ENCODE measurements at places on chromosomes 7 and 10.

GRCh38 chr10:88103576-88103975 lies 240.2 kb downstream of the PTEN start:
- no peak for DNase-seq

DNA sequence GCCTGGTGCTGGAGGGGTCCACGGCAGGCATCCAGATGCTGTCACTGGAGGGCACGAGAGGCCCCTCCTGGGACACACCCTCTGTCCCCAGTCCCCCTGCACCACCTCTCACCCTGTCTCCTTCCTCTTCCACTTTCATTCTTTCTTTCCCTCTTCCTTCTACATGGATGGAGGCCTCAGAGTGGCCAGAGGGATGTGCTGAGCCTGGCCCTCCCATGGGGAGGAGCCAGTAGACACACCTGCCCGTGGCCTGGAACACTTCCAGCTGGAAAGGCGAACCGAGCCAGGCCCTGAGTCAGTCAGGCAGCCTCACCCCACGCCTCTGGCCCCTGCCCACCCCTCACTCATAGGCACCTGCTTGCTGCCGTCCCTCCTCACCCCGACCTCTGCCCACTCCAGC lies 55.9 kb upstream of the MXI1 start:
- no peak for DNase-seq

DNA sequence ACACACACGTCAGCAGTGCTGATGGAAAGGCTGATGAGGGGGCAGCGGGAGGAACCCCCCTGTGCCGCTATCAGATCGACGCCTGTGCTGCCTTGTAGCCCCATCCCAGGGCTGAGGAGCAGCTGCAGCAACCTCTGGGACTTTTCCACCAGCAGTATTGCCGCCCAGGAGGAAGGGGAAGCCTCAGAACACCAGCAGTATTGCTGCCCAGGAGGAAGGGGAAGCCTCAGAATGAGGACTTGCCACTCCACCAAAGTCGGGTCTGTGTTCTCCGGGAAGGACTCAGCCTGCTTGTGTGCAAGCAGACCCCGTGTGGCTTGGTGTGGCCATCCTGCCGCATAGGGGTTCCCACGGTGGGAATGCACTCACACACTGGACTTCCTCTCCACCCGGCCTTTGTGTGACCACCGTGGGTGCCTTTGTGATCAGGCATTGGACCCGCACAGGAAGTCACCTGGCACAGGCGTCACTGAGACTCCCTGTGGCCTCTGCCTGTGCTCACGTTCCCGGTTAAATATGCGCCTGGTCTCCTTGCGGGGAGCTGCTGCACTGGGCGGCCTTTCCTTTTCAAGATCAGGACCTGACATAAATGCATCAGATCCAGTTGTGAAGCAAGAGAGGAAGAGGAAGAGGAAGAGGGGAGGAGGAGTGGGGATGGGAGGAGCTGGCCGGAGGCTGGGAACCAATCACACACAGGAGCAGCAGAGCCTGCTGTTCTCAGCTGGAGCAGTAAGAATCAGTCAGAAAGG lies 248.5 kb downstream of the DNAJB6 start:
- DNase-seq = no peak

DNA sequence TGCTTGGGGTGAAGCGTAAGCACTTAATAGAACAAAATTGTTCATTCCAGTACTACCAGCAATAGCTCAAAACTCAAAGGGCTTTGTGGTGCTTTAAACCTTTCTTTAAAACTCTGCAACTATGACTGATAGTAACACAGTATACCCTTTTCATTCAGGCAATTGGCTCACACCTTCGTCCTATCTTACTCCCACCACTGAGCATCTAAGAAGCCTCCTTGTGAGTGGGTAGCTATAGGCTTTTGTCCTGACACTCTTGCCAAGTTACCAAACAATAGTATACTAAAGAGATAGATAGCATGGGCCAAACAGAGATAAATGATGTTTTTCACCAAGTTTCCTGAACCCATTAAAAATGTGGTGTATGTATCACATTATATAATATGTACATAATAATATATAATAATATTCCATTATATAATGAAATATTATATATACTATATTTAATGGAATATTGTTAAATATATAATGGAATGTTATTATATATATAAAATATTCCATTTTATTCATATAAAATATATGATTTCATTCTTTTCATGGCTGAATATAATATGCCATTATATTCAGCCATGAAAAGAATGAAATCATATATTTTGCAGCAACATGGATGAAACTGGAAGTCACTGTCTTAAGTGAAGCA lies 96.2 kb downstream of the TES start:
- DNase-seq = no peak

GRCh38 chr7:4479367-4480039 lies 202.6 kb upstream of the FOXK1 start:
- DNase-seq = no peak

All from stimulated activated CD8-positive, alpha-beta memory T cell treated with anti-CD3 and anti-CD28 coated beads, Interleukin-12 subunit alpha, Interleukin-12 subunit beta, amount 100 ng/mL, for 1 hour (primary cell).